Stimulated activated memory B cell treated with anti-CD40 and anti-IgM and Interleukin-4, amounts not matched to agents 10 μg/mL and 1 μg/mL and 100 μg/mL, for 72 hours (primary cell): ENCODE measurements at places on chromosomes 2 and 18.

- ATAC-seq: peak; percentile 70
Observed at GRCh38 chr2:101736861-101737291, 39.4 kb downstream of the MAP4K4 start.

GRCh38 chr2:134625311-134625710 lies 93.5 kb downstream of the TMEM163 start:
- ATAC-seq: no peak

GRCh38 chr2:10042301-10043161 lies 819 bp upstream of the KLF11 start:
- ATAC-seq: no peak

DNA sequence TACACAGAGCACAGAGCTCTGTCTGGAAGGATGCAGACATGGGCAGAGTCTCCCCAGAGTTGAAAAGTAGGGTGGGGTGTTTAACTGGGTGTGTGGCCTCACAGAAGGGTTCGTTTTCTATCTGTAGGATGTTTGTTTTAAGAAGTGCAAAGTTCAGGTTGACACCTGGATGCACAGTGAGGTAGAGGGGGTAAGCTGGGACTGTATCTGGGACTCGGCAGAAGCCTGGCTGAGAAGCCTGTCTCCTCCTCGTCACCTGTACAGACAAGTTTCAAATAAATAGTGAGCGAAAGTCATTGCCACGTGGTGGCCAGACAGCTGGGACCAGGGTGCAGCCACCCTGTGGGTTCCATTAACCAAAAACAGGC lies 145.9 kb downstream of the KLHL29 start:
- ATAC-seq: no peak

- ATAC-seq: no peak
Observed at GRCh38 chr2:207865210-207865609, 95.5 kb upstream of the FZD5 start.

DNA sequence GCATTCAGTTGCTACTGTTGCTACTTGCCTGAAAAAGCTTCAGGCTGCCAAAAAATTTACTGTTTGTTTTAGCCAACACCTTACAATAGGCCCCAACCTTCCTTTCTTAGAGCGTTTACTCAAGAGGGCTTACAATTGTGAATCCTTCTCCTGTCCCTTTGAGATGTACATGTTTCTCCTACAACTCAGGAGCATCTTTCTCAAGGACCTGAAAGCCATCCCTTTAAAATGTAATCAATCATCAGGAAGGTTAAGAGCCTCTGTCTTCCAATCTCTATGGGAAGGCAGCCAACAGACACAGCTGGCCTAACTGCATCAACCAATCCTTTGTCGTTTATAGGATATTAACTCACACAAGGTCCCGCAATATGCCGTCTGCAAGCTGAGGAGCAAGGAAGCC lies 3.4 kb upstream of the IER3IP1 start:
- no peak for ATAC-seq

DNA sequence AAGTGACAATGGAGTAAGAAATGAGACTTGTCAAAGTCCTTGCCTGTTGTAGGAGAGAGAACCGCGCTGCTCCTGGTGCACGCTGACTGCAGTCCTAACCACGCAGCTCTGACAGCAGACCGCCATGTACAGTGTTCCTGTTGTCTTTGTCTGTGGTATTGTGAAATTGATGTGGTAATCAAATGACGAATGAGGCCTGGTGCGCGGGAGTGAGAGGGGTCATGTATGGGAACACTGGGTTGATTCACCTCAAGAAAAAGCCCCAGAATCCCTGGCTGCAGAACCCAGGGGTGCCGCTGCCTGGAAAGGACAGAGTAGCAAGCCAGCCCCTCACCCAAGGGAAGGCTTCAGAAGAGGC lies 64.0 kb downstream of the INPP4A start:
- ATAC-seq: no peak

GRCh38 chr2:165535471-165535870 lies 66.0 kb downstream of the CSRNP3 start:
- no peak for ATAC-seq

GRCh38 chr18:67411116-67411515 lies 105.4 kb downstream of the DSEL start:
- no peak for ATAC-seq

DNA sequence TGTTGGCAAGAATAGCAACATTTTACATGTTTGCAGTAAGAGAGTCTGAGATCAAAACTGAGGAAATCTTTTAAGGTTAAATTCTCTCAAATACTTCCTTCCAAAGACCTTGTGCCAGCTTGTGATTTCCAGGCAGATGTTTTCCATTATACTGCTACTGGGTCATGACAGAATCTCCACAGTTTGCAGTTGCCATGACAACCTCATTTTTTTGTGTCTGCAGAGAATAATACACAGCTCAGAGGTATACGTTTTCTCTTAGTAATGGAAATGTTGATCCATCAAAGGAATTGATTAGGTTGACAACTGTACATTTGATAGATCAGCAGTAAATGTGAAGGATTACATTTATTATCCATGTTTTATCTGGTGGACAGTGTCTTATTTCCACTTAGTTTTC lies 29.1 kb upstream of the CSRNP3 start:
- no peak for ATAC-seq

DNA sequence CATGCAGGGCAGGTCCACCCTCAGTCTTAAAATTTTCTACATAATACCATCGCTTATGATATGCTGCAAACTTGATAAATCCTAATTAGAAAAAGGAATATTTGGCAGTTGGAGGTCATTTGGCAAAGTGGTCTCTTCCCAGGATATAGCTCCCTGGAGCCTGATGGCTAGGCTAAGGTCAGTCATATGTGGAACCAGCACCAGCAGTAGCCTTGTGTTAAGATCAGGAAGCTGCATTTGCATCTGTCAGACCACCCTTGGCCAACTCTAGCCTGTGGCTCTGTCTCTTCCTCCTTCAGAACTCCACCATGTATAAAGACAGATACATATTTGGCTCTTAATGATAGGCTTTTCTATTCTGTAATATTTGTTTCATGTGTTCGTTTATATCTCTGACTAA lies 5.4 kb upstream of the HK2 start:
- no peak for ATAC-seq

DNA sequence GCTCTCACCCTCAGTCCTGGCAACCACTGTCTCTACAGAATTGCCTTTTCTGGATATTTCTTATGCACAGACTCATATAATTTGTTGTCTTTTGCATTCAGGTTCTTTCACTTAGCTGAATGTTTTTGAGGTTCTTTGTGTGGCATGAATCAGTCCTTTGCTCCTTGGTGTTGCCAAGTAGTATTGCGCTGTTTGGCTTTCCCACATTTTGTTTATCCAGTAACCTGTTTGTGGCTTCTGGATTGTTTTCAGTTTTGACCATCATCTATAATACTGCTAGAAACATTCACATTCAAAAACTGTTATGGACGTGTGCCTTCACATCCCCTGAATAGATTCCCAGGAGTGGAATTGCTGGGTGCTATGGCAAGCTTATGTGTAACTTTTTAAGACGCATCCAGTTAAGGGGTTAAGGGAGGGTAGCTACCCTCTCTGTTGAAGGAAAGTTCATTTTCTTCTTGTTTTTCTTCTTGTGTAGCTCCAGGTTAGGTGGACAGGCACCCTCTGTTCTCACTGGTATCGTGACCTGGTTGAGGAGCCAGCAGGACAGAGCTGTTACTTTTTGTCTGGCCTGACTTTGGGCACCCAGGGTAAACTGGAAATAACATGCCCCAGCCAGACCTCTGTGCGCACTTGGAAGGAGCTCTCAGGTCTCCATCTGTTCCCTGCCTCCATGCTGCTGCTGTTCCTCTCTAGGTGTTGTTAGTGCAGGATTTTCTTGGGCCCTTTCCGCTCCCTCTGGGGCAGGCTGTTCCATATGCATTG lies 29.6 kb downstream of the ARHGAP25 start:
- ATAC-seq: no peak

GRCh38 chr2:96264656-96265348 lies 995 bp downstream of the TMEM127 start:
- ATAC-seq: peak; percentile 4

DNA sequence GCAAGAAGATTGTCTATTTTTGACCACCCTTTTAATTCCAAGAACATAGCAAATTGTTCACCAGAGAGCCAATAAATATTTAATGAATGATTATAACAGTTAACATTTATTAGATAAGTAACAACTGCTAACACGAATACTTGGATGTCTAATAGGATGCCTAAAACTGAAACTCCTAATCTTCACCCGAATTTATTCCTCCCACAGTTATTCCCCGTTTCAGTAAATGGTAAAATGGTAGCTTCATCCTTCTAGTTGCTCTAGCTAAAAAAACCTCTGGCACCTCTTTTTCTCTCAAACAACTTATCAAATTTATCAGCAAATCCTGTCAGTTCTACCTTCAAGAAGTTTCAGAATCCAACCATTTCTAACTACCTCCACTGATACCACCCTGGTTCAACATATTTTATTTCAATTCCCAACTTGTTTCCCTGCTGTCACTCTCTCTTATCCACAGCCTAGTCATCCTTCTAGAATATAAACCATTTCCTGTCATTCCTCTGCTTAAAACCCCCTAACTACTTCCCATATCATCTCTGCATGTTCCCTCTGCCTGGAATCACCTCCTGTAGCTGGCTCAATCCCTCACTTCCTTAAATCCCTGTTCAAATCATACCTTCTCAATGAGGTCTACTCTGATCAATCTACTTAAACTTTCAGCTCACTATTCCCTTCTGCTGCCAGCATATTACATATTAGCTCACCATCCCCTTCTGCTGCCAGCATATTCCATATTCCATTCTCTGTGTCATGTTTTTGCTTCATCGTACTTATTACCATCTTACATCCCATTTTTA lies 93.8 kb downstream of the ROCK2 start:
- ATAC-seq: no peak

DNA sequence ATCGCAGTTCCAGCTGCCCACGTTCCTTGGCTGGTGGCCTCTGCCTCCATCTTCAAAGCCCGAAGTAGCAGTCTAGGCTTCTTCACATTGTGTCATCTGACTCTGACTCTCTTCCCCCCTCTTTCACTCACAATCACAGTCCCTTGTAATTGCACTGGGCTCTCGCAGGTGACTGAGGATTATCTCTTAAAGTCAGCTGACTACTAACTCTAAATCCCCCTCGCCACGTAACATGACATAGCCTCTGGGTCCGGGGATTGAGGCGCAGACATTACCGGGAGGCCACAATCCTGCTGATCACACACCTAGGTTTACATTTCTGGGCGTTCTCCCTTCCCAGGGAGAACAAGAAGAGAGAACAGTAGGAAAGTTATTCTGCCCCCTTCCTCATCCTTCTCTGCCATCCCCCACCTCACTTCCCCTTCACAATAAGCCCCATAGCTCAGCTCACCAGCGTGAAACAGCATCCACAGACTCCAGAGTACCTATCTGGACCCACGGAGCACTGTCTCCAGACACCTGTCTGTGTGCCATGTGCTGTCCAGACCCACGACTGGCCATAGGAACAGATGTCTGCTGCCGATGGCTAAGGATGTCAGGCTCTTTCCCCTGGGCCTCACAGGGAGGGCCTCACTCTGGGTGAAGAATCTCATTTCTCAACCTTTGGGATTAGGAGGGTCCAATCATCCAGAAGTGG lies 64.3 kb upstream of the FZD7 start:
- ATAC-seq: no peak

GRCh38 chr2:135825550-135826176 lies 11.3 kb downstream of the LCT start:
- ATAC-seq: peak; percentile 9

GRCh38 chr2:100822587-100823248 lies 2.8 kb downstream of the NPAS2 start:
- ATAC-seq: no peak

- no peak for ATAC-seq
Observed at GRCh38 chr2:138516030-138516704, 14.6 kb downstream of the SPOPL start.

GRCh38 chr2:88053296-88053695 lies 2.3 kb downstream of the KRCC1 start:
- no peak for ATAC-seq

- ATAC-seq: no peak
Observed at GRCh38 chr18:24876266-24876665, 415.8 kb downstream of the HRH4 start.

GRCh38 chr2:223460774-223461211 lies 141.4 kb downstream of the SCG2 start:
- no peak for ATAC-seq

DNA sequence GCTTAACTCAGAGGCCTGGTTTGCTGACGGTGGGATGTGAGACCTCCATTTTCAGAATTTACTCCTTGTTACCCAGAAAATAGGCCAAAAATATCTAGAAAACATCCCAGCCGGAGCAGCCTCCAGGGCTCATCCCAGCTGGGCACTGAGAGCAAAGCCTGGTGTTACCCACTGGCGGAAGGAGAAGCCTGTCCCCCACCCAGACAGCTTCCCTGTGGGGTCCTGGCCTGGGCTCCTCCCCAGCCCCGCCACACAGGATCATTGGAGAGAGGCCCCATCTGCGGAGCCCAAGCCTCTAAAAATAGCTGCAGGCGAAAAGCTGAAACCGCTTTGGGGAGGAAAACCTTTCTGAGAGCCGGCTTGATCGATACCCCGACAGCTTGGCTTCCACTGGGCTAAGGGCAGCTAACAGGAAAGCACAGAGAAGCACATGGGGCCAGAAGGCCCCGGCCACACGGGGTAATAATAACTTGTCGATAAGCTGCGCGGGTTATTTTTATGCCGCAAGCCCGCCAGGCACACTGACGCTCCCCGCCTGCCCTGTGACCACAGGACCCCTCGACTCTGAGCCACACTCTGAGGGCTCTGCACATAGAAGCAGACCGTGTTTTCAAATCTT lies 26.9 kb upstream of the FAHD2A start:
- no peak for ATAC-seq

GRCh38 chr2:53422979-53423378 lies 344.6 kb upstream of the CHAC2 start:
- ATAC-seq: no peak

DNA sequence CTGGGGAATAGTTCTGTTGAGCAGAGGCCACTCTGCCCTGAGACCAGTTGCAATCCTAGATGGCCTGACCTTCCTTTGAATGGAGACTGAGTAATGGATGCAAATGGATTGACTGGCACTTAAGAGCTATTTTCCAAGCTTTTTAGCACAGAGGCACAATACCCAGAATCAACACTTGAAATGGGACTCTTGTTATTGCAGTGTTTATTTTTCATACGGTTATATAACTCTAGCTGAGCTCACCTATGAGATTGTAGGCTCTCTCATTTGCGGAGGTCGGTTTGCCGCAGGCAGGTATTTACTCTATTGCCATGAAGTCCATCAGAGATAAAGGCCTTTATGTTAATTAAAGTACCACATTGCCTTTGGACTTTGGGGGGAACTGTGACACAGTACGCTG lies 422.3 kb upstream of the CELF4 start:
- ATAC-seq: no peak

- ATAC-seq: no peak
Observed at GRCh38 chr18:59916746-59917145, 16.9 kb downstream of the PMAIP1 start.

- ATAC-seq: no peak
Observed at GRCh38 chr2:187438455-187438854, 9.6 kb downstream of the CALCRL start.
